Activated CD4-positive, alpha-beta T cell treated with anti-CD3 and anti-CD28 coated beads, Interleukin-2, amount 10 ng/mL, durations not matched to agents 24 days and 14 days (primary cell): ENCODE measurements at places on chromosomes 7 and 10. TPM values are rescaled to one million over a fixed set of nuclear protein-coding genes. Genes with fewer than 3 reads are reported as not detected.

DNA sequence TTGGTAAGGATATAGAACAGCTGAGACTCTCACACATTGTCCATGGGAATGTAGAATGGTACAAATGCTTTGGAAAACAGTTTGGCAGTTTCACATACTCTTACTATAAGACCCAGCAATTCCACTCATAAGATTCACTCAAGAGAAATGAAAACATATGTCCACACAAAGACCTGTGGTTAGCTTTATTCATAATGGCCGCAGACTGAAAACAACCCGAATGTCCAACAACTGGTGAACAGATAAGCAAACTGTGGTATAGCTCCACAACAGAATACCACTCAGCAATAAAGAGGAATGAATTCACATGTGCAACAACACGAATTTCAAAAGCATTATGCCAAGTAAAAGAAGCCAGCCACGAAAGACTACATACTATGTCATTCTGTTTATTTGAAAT, 33.5 kb upstream of the CUL1 start:
- no peak for DNase-seq

DNA sequence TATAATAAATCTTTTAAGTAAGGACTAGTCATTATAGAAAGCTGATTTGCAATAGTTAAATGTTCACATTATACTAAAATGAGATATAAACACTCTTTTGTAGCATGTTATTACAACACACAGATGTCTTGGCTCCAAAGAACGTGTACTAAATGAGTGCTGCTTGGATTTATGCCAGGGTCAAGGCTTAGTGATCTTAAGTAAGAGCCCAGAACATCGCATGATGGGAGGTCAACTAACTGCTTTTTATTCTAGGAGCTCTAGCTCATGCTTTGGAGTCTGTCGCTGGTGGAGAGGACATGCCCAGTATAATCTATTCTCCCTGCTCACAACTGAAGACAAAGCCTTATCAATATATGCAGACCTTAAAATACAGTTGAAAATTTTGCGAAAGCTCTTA, 315.1 kb downstream of the BBS9 start:
- DNase-seq, result no peak

The LIPK gene
- not detected in 2 replicates for total RNA-seq

DNA sequence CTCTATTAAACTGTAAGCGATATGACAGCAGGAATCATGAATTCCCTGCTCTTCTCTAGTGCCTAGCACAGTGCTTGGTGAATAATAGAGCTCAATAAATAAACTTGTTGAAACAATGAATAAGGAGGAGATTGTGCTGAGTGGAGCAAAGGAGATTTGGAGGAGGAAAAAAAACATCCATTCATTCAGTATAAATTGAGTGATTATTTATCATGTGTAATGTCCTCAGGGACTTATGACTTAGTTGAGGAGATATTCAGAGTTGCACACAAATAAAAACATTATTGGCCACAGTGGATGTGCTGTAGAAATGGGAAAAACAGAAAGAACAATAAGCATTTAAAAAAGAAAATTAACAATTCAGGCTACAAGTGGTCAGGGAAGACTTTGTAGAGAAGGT, 125.7 kb downstream of the FOXP2 start:
- no peak for DNase-seq

The SH2D4B gene
- total RNA-seq, result 0.19 and 0.23 TPM in 2 replicates

- DNase-seq, result no peak
Measured at GRCh38 chr7:818031-818699, 14.1 kb upstream of the SUN1 start.

GRCh38 chr10:22690614-22691431, 23.6 kb downstream of the PIP4K2A start:
- no peak for DNase-seq

DNA sequence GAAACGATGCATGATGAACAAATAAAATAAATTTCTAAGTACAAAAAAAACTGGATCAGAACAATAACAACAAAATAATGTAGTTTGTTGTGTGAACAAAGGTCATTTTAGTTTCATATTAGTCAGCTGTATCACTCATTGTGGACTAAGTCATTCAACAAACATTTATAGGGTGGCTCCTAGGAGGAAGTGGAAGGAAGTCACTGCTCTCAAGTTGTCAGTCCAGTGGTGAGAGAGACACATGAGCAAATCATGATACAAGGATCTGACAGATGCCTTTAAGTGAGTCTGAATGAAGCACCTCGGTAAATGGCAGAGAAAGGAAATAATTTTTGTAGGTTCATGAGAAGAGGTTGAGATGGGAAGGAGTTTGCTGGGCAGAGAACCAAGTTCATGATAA, 56.8 kb downstream of the EPDR1 start:
- DNase-seq, result no peak

The TAS2R5 gene
- total RNA-seq, result 0.89 and 1.0 TPM in 2 replicates

- DNase-seq, result no peak
Measured at GRCh38 chr10:48735836-48736390, 51.2 kb downstream of the WDFY4 start.

DNA sequence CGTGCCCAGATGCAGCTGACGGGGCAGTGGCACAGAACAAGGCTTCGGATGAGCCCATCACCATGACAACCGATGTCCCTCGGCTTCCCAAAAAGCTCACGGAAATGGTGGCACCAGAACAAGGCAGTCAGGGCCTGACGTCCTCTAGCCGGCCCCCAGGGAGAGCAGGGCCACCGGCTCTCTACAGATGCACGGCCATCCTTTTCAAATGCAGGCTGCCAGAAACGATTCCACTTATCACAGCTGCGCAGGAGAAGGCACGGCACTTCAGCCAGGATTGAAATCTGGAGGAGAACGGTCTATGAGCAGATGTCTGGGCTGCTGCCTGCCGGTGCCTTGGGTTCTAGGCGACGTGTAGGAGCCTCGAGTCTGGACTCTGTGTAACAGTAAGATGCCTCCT, 223.8 kb downstream of the ZMYND11 start:
- DNase-seq, result no peak

GRCh38 chr10:69891057-69891617, 89.4 kb downstream of the COL13A1 start:
- DNase-seq, result no peak

The DNAJC12 gene
- total RNA-seq, result 23.8 and 24.2 TPM in 2 replicates

The ALOX5 gene
- total RNA-seq, result 1.0 and 2.4 TPM in 2 replicates

- DNase-seq, result no peak
Measured at GRCh38 chr10:69874449-69874848, 72.7 kb downstream of the COL13A1 start.

The UTF1 gene
- 0.17 and 0.19 TPM in 2 replicates for total RNA-seq

The TEX36 gene
- not detected in 2 replicates for total RNA-seq

DNA sequence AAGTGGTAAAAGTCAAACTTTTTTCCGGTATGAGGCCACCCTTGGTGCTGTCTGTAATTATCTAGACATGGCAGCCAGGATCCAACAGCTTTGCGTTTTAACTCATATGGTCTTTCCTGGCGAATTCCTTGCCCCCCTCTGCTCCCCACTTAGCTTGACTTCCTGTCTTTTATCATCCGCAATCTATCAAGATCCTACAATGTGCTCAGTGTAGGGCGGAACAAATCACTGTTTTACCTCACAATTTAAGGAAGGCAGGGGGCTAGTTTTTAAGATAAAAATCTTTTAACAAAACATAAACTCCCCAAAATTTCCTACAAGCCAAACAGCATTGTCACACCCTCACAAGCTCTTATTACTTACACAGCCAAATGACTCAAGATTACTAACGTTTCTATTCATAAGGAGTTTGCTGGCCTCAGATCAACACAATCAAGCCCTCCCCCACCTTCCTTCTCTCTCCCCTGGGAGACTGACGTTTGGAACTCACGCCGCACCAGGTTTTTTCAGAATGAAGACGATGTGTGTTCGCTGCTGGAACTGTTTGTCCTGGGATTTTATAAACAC, 1.3 kb upstream of the CDK14 start:
- no peak for DNase-seq

- peak; percentile 81 for DNase-seq
Measured at GRCh38 chr7:2843711-2844152, 376 bp downstream of the GNA12 start.

- no peak for DNase-seq
Measured at GRCh38 chr7:117808341-117808757, 64.9 kb downstream of the CTTNBP2 start.

DNA sequence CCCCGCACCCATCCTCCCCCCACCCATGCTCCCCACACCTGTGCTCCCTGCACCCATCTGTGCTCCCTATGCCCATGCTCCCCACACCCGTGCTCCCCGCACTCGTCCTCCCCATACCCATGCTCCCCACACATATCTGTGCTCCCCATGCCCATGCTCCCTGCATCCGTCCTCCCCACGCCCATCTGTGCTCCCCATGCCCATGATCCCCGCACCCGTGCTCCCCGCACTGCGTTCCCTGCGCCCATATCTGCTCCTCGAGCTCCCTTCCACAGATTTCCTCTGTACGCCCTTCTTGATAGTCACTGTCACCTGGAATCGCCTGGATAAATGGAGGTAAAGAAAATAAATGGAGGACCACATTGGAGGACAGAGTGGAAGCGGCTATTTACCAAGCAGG, 9.9 kb downstream of the DIP2C start:
- no peak for DNase-seq

The IDE gene
- 47.9 and 50.2 TPM in 2 replicates for total RNA-seq

The TLL2 gene
- total RNA-seq, result not detected in 2 replicates

DNA sequence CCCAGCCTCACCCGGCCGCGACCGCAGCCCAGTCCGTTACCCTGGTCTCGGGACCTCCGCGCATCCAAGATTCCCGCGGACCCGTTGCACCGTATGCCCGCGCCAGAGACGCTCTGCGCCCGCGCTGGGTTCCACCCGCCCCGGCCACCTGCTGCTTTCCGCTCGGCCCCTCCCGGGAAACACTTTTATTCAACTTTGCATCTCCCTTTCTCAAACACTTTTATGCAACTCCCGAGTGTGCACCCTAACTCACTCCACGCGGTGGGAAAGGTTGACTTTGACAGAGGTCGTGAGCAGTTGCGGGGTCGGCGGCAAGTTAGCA, at the start of gene ODAD2:
ODAD2 (minus strand) TSS at position 126 of the 322 bp plus-strand sequence. CDS start 3,937 bp downstream, outside the sequence.
- DNase-seq, result no peak

The NPY gene
- not detected in 2 replicates for total RNA-seq

DNA sequence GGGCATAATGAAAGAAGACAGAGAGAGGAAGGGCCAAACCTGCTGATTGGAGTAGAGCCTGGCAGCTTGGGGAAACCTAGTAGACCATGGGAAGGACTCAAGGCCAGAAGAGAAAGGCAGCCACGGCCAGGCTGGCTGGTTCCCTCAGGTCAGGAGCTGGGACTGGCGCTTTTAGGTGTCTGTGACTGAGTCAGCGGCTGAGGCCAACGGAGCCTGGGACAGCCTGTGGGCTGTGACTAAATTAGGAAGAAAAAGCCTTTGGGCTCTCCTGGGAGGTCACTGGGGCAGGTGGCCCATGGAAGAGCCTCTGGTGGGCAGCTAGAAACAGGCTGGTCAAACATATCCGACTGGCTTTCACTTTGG, 108.9 kb upstream of the PDCD4 start:
- DNase-seq, result no peak

The HTRA1 gene
- not detected in 2 replicates for total RNA-seq

DNA sequence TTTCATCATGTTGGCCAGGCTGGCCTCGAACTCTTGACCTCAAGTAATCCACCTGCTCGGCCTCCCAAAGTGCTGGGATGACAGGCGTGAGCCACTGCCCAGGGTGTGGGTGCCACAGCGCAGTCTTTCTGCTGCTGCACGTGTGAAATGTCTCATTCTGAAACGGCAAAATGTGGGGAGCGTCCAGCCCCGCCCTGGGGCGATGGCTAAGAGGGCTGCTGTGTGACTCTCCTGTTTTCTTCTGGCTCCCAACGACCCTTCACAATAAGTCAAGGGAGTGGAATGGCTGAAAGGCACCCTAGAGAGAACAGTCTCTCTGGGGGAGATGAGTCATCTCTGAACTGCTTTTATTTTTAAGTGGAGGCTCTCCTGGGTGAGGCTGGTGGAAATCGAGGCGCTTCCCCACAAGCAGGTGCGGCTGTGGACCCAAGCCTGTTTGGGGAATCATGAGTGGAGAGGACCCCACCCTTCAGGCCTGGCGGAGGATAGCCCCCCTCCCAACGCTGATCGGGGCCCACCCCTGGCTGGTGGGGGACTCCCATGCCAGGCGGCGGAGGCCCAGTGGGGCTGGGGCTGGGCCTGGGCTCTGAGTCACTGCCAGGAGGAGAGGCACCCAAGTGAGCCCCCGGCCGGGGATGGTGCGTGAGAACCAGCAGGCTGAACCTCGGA, 18.0 kb downstream of the ADAP1 start:
- DNase-seq, result peak; percentile 74

The CAV2 gene
- total RNA-seq, result not detected in 2 replicates

The IRF5 gene
- total RNA-seq, result 16.2 and 18.6 TPM in 2 replicates

DNA sequence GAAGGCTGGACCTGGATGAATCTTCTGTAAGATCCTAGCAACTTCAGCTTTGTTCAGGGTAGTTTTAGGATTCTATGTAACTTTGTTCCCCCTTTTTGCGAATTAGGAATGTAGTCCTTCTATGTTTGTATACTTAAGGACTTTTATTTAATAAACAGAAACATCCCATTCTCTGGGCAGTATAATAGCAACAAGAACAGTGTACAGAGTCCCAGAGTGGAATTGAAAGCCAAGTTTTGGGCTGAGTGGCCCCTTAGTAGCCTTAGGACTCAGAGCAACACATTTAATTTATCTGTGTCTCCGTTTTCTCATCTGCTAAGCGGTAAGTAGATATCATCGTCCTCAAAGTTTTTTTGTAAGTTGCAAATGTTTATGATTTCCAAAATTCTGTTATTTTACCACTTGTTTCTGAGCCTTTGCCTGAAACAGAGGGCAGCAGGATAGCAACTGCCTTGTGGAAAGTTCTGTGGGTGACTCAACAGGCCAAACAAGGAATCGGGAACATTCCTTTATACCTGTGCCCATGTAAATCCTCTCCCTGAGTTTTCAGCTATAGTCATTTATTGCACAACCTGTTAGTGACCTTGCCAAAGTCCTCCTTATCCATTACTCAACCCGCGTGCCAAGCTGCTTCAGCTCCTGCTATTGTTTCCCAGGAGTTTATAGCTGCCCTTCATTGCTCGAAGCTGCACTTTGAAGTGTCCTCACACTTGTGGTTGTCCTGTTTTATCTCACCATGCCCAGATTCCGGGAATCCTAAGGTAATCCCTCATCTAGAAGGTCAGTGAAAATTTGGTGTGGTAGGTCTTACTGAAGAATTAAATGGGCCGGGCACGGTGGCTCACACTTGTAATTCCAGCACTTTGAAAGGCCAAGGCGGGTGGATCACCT, 199.1 kb upstream of the AHR start:
- no peak for DNase-seq

DNA sequence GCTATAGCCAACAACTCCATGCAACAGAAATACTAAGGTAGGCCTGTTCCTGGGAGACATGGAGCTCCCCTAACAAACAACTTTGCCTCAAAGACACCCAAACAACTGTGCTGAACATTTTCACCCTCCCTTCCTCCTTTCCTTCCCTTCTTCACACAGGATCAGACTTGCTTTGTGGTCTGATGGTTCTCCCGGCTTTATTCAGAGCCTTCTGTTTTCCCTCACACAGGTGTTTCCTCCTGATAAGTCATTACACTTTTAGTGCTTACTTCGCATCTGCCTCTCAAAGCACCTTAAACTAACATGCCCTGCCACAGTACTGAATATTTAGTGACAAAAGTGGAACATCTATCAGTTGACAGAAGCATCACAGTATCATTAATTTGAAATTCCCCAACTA, 56.3 kb upstream of the YAE1 start:
- no peak for DNase-seq
